Occipital lobe (tissue), 3 donors: ENCODE measurements at places on chromosomes 11 and 22. TPM values are rescaled to one million over a fixed set of nuclear protein-coding genes. Genes with fewer than 3 reads are reported as not detected.

DNA sequence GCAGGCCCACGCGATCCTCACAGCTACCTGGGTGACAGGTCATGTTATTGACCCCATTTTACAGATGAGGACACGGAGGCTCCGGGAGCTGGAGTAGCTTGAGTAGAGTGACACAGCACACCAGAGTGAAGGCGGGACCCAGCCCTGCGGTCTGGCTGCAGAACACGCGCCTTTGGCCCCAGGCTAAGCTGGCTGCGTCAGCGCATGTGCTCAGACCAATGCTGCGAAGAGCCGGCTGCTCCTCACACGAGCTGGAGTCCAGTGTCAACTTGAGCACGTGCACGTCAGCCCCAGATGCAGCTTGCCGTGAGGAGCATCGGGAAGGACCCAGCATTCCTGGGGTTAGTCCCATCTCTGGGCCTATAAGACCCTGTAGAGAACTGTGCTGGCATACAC, 49.9 kb downstream of the SCUBE1 start:
- no peak for DNase-seq

GRCh38 chr11:78647266-78647915, 72.7 kb upstream of the NARS2 start:
- DNase-seq, result no peak

- no peak for DNase-seq
These were observed 55.8 kb downstream of the IRAG1 start for GRCh38 chr11:10637731-10638151.

Gene APOBEC3B
- not detected for total RNA-seq

Gene PGM2L1
- 182 TPM for total RNA-seq

Gene OR8D1
- total RNA-seq, result not detected

Gene PRG3
- 0.31 TPM for total RNA-seq
